ENCODE measurements at places on chromosomes 6 and 20.

DNA sequence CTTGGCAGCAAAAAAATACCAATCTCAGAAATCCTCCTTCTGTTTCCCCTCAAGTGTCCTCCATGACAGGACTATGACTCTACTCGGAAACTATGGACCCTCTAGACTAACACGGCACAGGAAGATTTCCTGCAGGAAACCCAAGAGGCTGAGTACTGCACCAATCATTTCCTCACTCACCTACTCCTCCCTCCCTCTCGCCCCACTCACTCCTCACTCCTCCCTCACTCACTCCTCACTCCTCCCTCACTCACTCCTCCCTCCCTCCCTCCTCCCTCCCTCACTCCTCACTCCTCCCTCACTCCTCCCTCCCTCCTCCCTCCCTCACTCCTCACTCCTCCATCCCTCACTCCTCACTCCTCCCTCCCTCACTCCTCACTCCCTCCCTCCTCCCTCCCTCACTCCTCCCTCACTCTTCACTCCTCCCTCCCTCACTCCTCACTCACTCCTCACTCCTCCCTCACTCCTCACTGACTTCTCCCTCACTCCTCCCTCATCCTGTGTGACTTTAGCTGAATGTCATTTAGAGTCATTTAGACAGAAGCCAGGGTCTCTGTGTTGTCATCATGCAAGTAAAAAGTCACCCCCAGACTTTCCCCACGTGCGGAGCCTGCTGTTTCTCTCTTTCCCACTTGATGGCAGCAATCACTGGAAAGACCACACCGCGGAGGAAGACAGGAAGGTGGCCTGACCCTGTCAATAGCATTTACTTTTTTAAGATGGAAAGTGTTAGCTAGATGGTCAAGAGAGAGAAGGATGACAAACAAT is 226.8 kb upstream of the PDE10A start:
- no peaks in the 10 kb centered on the region for H3K4me1 ChIP-seq
- DNase-seq = no peak
- no peak overlapping the region for H3K4me3 ChIP-seq

- DNase-seq = no peak
- H3K36me3 ChIP-seq = no peaks in the 10 kb centered on the region
- H3K27me3 ChIP-seq = no peaks in the 10 kb centered on the region
- no peaks in the 10 kb centered on the region for H3K4me1 ChIP-seq
- H3K4me3 ChIP-seq = no peak overlapping the region
- H3K27ac ChIP-seq = no peak overlapping the region
These were observed 96.3 kb downstream of the PHF3 start for GRCh38 chr6:63731930-63732329.

GRCh38 chr6:166592821-166593220 is 6.3 kb upstream of the RAMACL start:
- peaks cover 19% of the 10 kb centered on the region for H3K4me1 ChIP-seq
- no peak overlapping the region for H3K27ac ChIP-seq
- DNase-seq = no peak
- no peaks in the 10 kb centered on the region for H3K27me3 ChIP-seq

DNA sequence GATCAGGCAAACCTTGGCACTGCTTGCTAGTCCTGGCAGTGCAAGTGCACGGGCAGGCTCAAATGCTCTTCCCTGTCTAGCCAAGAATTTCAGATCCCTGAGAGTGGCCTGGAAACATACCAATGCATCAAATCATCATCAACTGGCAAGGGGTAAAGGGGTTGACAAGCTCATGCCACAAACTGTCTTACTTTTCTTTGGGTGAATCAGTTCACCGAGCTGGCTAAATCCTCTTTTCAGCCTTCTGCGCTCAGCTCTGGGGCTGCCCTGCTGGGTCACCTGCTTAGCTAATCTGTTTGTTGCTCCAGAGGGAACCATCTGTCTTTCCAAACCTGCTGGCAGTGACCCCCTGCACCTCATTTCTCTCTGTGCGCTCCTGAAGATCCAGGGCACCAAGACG is 59.5 kb downstream of the LYRM4 start:
- H3K4me1 ChIP-seq = peaks cover 36% of the 10 kb centered on the region
- no peak for DNase-seq
- no peaks in the 10 kb centered on the region for H3K36me3 ChIP-seq
- no peak overlapping the region for H3K4me3 ChIP-seq
- H3K27me3 ChIP-seq = no peaks in the 10 kb centered on the region
- no peak overlapping the region for H3K27ac ChIP-seq

GRCh38 chr6:147567141-147567805 is 58.8 kb downstream of the SAMD5 start:
- H3K4me1 ChIP-seq = no peaks in the 10 kb centered on the region
- H3K36me3 ChIP-seq = no peaks in the 10 kb centered on the region
- H3K4me3 ChIP-seq = no peak overlapping the region
- H3K27me3 ChIP-seq = no peaks in the 10 kb centered on the region
- DNase-seq = no peak

GRCh38 chr6:145032562-145033145 is 702.7 kb downstream of the EPM2A start:
- no peak for DNase-seq
- H3K27ac ChIP-seq = no peak overlapping the region
- no peak overlapping the region for H3K4me3 ChIP-seq
- no peaks in the 10 kb centered on the region for H3K36me3 ChIP-seq

GRCh38 chr20:63691711-63692435 is 4.6 kb upstream of the TNFRSF6B start:
- H3K36me3 ChIP-seq = peaks cover 5% of the 10 kb centered on the region
- H3K4me1 ChIP-seq = peaks cover 7% of the 10 kb centered on the region
- H3K27me3 ChIP-seq = no peaks in the 10 kb centered on the region
- H3K4me3 ChIP-seq = no peak overlapping the region

DNA sequence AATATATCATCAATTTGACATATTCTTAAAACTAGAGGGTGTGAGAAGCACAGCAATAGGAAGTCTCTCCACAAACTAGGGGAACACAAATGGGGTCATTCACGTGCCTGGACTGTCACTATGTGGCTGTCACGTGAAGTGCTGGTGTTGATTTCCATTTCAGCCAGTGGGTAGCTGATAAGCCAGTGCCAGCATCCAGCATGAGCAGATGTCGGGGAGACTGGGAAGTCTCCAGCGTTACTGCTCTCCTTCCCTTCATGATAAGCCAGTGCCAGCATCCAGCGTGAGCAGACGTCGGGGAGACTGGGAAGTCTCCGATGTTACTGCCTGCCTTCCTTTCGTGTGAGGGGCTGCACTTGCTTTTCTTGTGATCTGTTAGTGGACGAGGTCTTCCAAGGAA is 5.6 kb upstream of the SLC17A9 start:
- H3K27me3 ChIP-seq = no peaks in the 10 kb centered on the region
- no peak overlapping the region for H3K27ac ChIP-seq
- no peak overlapping the region for H3K4me3 ChIP-seq
- H3K4me1 ChIP-seq = peaks cover under 1% of the 10 kb centered on the region

DNA sequence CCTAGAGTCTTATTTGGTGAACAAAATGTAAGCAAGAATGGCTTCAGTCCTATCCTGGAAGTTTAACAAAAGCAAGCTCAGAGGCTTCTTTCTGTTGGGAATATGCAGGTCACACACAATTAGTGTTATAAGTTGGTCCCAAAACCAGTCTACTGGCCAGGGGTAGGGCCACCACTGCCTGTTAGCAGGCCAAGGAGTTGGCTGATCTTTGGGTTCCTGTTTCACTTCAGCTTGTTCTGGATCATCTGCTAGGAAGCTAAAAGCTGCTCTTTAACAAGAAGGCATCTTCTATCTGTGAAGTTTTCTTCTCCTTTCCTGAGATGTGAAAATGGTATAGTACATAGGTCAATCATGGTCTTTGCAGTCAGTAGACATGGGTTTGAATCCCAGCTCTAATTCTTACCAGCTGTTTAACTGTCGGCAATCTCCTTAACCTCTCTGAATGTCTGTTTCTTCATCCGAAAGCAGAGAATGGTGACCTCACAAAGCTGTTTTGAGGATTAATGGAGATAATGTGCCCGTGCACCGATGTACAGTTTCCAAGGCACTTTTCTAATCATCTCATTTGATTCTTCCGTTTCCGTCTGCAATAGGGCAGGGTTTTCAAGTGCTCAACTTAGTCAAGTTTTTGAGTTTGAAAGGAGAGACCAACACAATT is 271.2 kb upstream of the TAB2 start:
- H3K27ac ChIP-seq = no peak overlapping the region
- DNase-seq = no peak
- no peak overlapping the region for H3K4me3 ChIP-seq
- H3K36me3 ChIP-seq = no peaks in the 10 kb centered on the region
- H3K4me1 ChIP-seq = peaks cover 3% of the 10 kb centered on the region

DNA sequence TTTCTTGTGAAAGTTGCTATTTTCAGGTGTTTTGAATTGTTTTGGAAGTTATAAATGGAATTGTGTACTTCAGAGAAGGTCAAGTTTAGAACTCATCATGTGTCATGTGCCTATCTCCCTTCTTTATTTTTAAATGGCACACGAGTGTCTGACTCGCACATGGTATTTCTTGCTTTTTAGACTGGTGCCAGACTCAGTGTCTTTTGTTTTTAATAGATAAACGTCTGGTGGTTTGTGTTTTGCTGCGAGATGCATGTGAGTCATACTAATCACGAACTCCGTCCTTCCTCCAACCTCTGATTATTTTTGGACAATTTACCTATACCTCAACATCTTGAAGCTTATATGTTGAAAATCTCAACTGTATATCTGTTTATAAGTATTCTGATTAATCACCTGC is 292.1 kb downstream of the CDKAL1 start:
- peaks cover 31% of the 10 kb centered on the region for H3K4me1 ChIP-seq
- no peak overlapping the region for H3K27ac ChIP-seq
- no peak overlapping the region for H3K4me3 ChIP-seq
- no peaks in the 10 kb centered on the region for H3K36me3 ChIP-seq

DNA sequence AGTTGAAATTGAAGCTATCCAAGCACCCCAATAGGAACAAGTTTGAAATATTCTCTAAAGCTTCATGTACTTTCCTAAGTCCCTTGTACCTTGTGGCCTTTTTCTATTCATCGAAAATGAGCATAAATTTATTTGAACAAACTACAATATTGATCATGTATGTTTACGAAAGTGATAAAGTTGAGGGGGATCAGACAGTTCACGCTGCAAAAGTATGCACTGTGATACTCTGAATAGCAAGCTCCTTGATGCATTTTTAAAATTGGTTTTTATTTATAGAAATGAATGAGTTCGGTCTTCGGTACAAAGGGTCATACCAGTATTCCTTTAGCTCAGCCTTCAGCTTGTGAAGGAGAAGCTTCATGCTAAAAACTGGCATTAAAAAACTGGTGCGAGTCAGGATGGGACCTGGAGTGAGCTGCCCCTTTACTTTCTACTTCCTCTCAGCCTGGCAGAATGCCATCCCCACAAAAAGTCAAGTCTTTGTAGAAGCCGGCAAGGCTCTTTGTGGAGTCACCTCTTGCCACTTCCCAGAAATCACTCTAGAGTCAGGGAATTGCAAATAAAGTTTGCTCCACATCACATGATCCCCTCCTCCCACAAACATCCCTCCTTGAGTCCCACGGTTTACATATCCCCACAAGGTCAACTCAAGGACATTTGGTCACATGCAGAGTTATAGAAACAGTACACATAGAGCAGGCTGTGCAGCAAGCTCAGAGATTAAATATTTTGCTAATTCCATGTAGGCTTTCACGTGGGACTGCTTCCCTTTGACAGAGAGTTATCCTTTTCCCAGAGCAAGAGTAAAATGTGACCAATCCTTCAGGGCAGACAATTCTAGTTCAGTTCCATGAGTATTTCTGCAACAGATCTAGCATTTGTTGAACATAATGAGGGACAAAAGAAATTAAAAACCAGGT is 34.6 kb upstream of the ADGRF1 start:
- no peaks in the 10 kb centered on the region for H3K36me3 ChIP-seq
- no peaks in the 10 kb centered on the region for H3K4me1 ChIP-seq
- no peak for DNase-seq
- H3K4me3 ChIP-seq = no peak overlapping the region
- no peak overlapping the region for H3K27ac ChIP-seq

DNA sequence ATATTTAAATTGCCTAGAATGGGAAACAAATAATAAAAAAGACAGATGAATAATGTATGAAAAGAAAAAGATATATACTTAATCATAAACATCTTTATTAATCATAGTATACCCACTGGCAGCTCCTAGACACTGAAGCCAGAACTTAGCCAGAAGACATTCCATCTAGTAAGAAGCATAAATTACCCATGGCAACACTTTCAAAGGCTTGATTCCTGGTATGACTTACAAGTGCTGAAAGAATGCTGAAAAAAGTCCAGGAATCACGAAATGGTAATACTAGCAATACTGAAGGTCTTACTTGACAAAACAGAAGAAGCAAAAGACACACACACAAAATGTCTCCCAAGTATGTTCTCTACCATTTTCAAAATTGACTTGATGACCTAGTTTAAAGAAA is 38.0 kb downstream of the RWDD2A start:
- peaks cover 18% of the 10 kb centered on the region for H3K4me1 ChIP-seq
- H3K4me3 ChIP-seq = no peak overlapping the region
- no peak for DNase-seq
- no peak overlapping the region for H3K27ac ChIP-seq
- H3K36me3 ChIP-seq = peaks cover 4% of the 10 kb centered on the region

DNA sequence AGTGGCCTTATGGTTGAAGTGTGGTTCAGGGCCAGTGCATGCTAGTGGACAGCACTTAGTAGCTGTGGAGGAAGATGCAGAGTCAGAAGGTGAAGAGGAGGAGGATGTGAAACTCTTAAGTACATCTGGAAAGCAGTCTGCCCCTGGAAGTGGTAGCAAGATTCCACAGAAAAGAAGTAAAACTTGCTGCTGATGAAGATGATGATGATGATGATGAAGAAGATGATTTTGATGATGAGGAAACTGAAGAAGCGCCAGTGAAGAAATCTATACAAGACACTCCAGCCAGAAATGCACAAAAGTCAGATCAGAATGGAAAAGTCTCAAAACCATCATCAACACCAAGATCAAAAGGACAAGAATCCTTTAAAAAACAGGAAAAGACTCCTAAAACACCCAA is 28.9 kb downstream of the MDFI start:
- H3K4me1 ChIP-seq = no peaks in the 10 kb centered on the region
- H3K4me3 ChIP-seq = no peak overlapping the region
- H3K27me3 ChIP-seq = no peaks in the 10 kb centered on the region
- no peaks in the 10 kb centered on the region for H3K36me3 ChIP-seq
- H3K27ac ChIP-seq = no peak overlapping the region
- DNase-seq = no peak

GRCh38 chr6:73262671-73263569 is at the start of gene KHDC1:
Gene KHDC1 (minus strand): TSS chr6:73263196. CDS start chr6:73242517, 20,679 bp downstream.
- DNase-seq = no peak
- H3K27me3 ChIP-seq = no peaks in the 10 kb centered on the region
- peaks cover 26% of the 10 kb centered on the region for H3K4me1 ChIP-seq

DNA sequence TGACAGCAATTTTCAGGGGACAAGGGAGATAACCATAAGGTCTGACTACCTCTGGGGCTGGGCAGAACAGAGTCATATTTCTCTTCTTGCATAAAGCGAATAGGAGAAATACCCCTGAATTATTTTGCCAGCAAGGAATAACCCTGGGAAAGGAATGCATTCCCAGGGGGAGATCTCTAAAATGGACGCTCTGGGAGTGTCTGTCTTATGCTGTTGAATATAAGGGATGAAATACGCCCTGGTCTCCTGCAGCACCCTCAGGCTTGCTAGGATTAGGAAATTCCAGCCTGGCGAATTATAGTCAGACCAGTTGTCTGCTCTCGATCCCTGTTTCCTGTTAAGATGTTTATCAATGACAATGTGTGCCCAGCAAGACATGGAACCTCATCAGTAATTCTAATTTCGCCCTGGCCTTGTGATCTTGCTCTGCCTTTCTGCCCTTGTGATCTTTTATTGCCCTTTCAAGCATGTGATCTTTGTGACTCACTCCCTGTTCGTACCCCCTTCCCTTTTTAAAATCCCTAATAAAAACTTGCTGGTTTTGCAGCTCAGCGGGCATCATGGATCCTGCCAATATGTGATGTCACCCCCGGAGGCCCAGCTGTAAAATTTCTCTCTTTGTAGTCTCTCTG is 221.6 kb upstream of the HS3ST5 start:
- H3K27ac ChIP-seq = no peak overlapping the region
- no peaks in the 10 kb centered on the region for H3K27me3 ChIP-seq
- H3K4me3 ChIP-seq = no peak overlapping the region
- H3K36me3 ChIP-seq = no peaks in the 10 kb centered on the region
